ENCODE measurements at places on chromosomes 3 and 15.

GRCh38 chr3:9101286-9101685 lies 138.0 kb upstream of the RAD18 start:
- DNase-seq, result no peak

GRCh38 chr3:107796791-107797190 lies 274.0 kb downstream of the BBX start:
- no peak for DNase-seq

- no peak for DNase-seq
Observed at GRCh38 chr3:16332904-16333426, 68.0 kb downstream of the OXNAD1 start.

DNA sequence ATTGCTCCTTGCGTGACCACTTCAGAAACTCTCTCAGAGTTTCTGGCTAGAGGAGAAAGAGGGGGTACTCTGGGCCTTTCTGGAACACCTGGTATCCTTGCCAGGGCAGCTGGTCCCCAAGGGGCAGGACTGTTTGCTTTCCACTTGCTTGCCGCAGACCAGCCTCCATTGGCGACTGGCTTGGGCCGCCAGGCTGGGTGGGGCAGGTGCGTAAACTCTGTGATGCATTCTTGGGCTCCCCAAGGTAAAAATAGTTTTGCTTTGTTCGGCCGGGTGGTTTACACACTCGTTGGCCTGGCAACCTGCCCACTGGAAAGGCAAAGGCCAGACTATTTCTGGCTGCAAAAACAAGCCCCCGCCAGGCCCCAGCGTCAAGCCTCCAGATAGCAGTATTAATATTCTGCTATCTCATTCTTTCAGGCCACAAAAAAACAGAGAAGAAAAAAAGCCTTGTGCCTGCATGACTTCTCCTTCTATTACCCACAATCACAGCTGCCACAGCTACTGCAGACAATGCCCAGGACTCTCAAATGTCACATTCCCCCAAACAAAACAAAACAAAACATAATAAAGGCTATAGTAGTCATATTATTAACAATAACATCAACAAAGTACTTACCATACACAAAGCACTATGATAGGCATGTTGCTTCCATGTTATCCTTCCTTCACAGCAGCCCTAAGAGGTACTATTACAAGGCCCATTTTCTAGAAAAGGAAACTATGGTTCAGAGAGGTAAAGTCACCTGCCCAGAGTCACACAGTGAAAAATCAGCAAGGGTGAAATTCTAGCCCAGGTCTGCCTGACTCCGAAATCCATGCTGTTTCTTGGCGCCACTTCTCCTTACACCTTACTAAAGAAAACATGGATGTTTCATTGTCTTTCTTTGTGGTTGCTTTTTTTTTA lies 14.0 kb upstream of the SSUH2 start:
- no peak for DNase-seq

- no peak for DNase-seq
Observed at GRCh38 chr3:158084651-158085050, 21.6 kb downstream of the SHOX2 start.

All from vagina (tissue), 2 donors.